ENCODE measurements at places on chromosomes 7 and 10. TPM values are rescaled to one million over a fixed set of nuclear protein-coding genes. Genes with fewer than 3 reads are reported as not detected.

PTF1A gene
- 4.4 TPM for total RNA-seq

SKAP2 gene
- total RNA-seq, result 2.4 TPM

FAM131B gene
- 42.6 TPM for total RNA-seq

OR2A12 gene
- total RNA-seq, result not detected

ANKRD1 gene
- not detected for total RNA-seq

LRGUK gene
- total RNA-seq, result 5.9 TPM

RASA4 gene
- total RNA-seq, result 139 TPM

ERVW-1 gene
- total RNA-seq, result not detected

ASB10 gene
- not detected for total RNA-seq

VSTM4 gene
- total RNA-seq, result 10.4 TPM

BEND7 gene
- total RNA-seq, result 16.5 TPM

Data from cerebellum (tissue), 4 donors.